ENCODE measurements at places on chromosomes 7 and 10. TPM values are rescaled to one million over a fixed set of nuclear protein-coding genes. Genes with fewer than 3 reads are reported as not detected.

HOXA4 gene
- 0.83 TPM for total RNA-seq

KIAA1549 gene
- 2.7 TPM for total RNA-seq

RAPGEF5 gene
- 16.3 TPM for total RNA-seq

BICC1 gene
- 7.2 TPM for total RNA-seq

NUDT1 gene
- 45.4 TPM for total RNA-seq

HGF gene
- 0.11 TPM for total RNA-seq

Data from SK-MEL-5 (cell line).